CD4-positive, CD25-positive, alpha-beta regulatory T cell (primary cell): ENCODE measurements at places on chromosomes 2 and 18. TPM values are rescaled to one million over a fixed set of nuclear protein-coding genes. Genes with fewer than 3 reads are reported as not detected.

The EFR3B gene
- 0.10 TPM for total RNA-seq

The SCN3A gene
- total RNA-seq = not detected

- H3K4me3 ChIP-seq = no peak overlapping the region
- DNase-seq = no peak
- H3K27me3 ChIP-seq = no peaks in the 10 kb centered on the region
- no peaks in the 10 kb centered on the region for H3K4me1 ChIP-seq
These were observed 50.2 kb upstream of the LRP1B start for GRCh38 chr2:142180820-142181533.

DNA sequence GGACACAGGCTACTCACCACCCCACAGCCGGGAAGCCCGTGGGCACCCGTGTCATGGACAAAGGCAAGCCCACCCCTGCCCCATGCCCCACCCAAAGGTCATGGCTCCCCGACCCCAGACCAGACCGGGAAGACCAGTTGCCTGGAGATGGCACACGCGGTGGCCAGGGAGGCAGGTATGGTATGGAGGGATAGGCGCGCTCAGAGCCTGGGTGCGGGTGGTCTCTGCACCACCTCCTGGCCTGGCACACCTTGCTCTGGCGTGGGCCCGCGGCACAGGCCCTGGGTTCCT is 51.2 kb downstream of the BIN1 start:
- H3K4me1 ChIP-seq = no peaks in the 10 kb centered on the region
- no peak overlapping the region for H3K27ac ChIP-seq
- H3K27me3 ChIP-seq = no peaks in the 10 kb centered on the region
- H3K36me3 ChIP-seq = peaks cover 15% of the 10 kb centered on the region
- no peak overlapping the region for H3K4me3 ChIP-seq

- H3K27ac ChIP-seq = no peak overlapping the region
- peaks cover 20% of the 10 kb centered on the region for H3K4me1 ChIP-seq
- H3K36me3 ChIP-seq = peaks cover 74% of the 10 kb centered on the region
- DNase-seq = peak; percentile 45
These were observed 33.4 kb downstream of the PUM2 start for GRCh38 chr2:20317197-20317596.

DNA sequence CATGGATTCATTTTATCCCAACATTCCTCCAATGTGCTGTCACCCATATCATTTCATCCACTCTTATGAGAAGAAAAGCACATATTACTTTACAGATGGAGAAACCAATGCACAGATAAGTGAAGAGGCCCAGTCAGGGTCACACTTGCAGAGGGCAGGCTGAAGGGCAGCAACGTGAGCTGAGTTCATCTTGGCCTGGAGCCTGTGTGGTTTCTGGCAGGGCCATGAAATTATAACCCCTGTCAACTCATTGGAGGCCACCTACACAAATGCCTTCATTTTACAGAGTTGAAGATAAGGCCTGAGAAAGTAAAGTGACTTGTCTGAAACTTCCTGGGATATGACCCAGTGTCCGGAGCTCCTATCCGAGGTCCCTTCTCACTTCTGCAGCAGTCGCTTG is 88.4 kb upstream of the NRP2 start:
- H3K4me1 ChIP-seq = no peaks in the 10 kb centered on the region
- peaks cover 3% of the 10 kb centered on the region for H3K27me3 ChIP-seq
- H3K4me3 ChIP-seq = no peak overlapping the region
- H3K27ac ChIP-seq = no peak overlapping the region
- H3K36me3 ChIP-seq = no peaks in the 10 kb centered on the region

- no peaks in the 10 kb centered on the region for H3K4me1 ChIP-seq
- no peak overlapping the region for H3K27ac ChIP-seq
- no peaks in the 10 kb centered on the region for H3K36me3 ChIP-seq
- no peak overlapping the region for H3K4me3 ChIP-seq
- DNase-seq = no peak
- no peaks in the 10 kb centered on the region for H3K27me3 ChIP-seq
These were observed 31.4 kb downstream of the FHOD3 start for GRCh38 chr18:36328916-36329315.

DNA sequence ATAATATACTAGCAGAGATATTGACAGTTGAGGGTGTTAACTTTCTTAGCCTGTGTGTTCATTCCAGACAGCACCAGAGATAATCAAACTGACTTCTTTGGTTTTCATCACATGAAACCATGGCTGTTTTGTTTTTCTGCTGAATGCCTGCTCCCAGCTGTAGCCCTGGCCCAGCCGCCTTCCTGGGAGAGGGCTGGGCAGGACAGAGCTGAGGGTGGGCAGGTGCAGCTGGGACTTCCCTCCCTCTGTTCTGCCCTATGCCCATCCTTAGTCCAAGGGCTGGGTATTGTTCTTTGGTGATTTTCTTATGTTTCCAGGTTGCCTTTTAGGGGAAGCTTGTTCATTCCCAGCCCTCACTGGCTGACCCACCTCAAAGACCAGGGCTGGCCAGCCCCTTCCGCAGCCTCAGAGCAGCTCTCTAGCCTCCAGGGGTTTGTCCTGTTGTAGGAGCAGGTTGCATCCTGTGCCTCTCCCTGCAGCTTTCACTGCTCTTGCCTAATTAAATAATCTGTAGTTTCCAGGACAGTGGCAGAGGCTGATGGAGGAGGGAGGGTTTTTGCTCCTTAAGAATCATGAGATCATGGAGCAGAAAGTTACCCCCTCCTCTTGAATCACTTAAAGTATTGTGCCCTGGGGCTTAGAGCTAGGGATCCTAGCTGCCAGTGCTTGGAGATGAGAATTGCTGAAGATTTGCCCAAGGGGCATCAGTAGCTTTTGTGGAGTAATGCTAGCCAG is 61.4 kb downstream of the MTCL1 start:
- DNase-seq = no peak
- H3K27me3 ChIP-seq = no peaks in the 10 kb centered on the region
- H3K36me3 ChIP-seq = no peaks in the 10 kb centered on the region
- no peak overlapping the region for H3K4me3 ChIP-seq
- H3K4me1 ChIP-seq = no peaks in the 10 kb centered on the region

GRCh38 chr2:230569298-230569697 is 143.3 kb upstream of the CAB39 start:
- no peaks in the 10 kb centered on the region for H3K4me1 ChIP-seq
- H3K27me3 ChIP-seq = no peaks in the 10 kb centered on the region
- H3K36me3 ChIP-seq = no peaks in the 10 kb centered on the region
- no peak for DNase-seq
- H3K27ac ChIP-seq = no peak overlapping the region
- H3K4me3 ChIP-seq = no peak overlapping the region
